NK-92 treated with Interleukin-12 subunit alpha and Interleukin-12 subunit beta, amount 100 ng/mL, for 24 hours (cell line): ENCODE measurements at places on chromosomes 5 and 9.

DNA sequence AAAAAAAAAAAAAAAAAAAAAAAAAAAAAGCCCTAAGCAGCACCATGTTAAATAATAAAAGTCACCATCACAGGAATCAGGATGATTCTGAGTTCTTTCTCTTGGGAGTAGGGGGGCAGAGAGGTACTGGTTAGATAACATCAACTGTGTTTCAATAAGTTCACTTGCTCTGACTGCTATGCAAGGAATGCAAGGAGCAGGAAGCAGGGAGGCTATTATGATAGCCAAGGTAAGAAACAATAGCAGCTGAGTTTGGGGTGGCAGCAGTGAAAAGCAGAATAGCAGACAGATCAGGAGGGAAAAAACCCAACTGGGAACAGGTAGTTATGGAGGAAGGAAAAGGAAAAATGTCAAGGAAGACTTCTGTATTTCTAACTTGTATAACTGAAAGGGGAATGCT is 8.2 kb downstream of the CEP120 start:
- no peak for DNase-seq

GRCh38 chr5:81171769-81172168 is 61.4 kb upstream of the CKMT2 start:
- no peak for DNase-seq

DNA sequence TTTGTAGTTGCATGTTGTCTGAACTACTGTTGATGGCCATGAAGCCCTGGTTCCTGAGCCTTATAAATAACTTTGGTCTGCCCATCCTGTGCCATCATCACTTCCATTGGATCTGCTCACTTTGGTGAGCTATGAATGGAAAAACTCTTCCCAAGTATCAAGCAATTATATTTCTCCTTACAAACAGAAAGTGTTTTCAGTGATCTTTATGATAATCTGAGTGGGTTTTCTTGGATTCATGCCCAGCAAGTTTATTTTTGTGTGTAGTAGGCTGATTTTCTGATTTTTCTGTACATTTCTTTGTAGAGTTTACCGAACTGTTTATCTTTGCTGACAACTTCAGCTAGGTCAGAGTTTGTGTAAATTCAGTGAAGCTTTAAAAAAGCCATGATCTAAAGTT is 31.0 kb downstream of the CAMK4 start:
- DNase-seq: no peak

DNA sequence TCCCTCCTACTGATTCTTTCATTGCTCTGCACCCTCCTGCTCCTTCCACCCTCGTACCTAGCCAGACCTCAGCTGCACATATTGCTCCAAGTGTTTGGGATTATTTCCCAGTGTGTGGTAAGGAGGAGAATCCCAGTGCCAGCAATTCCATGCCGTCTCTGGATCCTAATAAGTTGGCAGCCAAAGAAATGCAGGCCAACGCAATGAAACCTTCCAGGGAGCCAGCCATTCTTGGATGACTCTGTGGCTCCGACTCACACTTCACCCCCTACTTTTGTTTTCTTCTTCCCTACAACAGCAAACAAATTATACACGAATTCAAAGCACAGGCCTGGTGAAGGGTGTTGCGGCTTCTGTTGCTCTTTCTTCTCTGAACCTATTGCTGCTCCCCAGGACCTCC is 82.5 kb upstream of the SLC1A3 start:
- no peak for DNase-seq

- no peak for DNase-seq
Observed at GRCh38 chr5:33901156-33901555, 9.4 kb upstream of the ADAMTS12 start.

GRCh38 chr5:110045158-110045557 is 355.4 kb downstream of the MAN2A1 start:
- no peak for DNase-seq
